ENCODE measurements at places on chromosomes 3 and 15.

DNA sequence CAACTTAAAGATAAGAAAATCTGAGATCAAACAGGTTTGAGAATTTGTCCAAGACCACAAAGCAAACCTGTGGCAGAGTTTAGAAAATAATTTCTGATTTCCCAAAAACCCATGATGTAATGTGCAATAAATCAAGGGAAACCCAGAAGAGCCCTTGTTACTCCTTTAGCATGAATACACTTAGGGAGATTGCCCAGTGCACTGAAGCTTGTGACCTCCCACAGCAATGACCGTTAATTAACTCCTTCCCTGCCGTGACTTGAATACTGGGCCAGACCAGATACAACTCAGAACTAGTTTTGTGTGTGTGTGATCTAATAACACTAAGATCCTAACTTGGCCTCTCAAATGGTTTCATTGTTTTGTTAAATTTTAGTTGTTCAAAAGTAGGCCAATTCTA, 2.5 kb downstream of the PRKAR2A start:
- DNase-seq = no peak

DNA sequence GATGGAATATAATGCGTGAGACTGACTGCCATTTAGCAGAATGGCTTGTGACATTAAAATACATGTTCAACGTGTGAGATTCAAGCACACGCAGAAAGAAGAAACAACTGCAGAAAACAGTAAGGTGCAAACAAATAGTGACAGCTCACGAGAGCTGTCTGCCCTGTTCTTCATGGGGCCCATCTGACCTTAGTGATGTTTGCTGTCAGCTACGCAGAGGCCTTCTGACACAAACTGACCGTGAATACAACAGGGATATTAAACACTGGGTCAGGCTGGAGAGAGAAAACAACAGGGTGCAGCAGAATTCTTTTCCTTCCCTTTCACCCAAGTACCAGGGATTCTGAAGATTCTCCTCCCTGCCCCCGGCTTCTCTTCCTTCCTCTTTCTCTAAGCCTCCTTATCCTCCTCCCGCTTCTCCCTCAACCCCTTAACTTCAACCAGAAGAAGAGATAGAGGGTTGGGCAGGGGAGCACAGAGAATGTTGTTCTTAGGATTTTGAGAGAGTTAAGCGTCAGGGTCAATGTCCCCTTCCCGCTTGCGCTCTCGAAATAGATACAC, 2.1 kb downstream of the TNFAIP8L3 start:
- no peak for DNase-seq

GRCh38 chr15:48631176-48631770, 14.2 kb downstream of the FBN1 start:
- DNase-seq = no peak

DNA sequence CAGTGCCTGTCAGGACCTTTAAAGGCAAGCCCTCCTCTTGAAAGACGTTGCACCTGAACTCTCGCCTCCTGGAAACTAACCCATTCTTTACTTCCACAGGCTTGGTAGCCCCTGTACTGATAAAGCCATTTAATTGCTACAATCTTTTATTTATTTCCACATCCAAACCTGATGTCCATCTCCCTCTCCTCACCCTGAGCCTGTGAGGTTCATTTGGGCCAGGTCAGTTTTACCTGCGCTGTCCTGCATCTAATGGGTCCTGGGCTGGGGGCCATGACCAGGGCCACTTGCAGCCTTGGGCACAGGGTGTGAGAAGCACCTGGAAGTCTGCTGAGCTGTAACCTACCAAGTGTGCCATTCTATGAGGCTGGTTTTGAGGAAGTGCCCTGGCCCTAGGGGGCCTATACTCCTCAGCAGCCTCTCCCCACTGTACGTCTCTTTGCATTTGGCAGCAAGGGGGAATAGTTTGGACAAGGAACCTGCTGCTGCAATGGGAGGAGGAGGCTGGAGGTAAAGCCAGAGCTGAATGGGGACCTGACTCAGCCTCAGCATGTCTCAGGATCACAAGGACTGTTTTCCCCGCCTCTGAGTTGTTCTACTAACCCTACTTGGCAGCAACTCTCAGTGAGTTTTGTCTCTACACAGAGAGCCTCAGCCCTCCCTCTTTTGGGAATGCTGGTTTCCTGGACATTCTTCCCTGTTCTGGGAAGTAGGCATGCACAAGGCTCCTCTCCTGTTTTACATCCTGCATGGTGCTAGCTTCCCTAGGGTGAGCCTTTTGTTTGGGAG, 53.8 kb downstream of the WDR76 start:
- no peak for DNase-seq

- no peak for DNase-seq
These were observed 2.1 kb downstream of the BLOC1S6 start for GRCh38 chr15:45589256-45589655.

- no peak for DNase-seq
These were observed 136.6 kb downstream of the TMCC1 start for GRCh38 chr3:129756871-129757270.

DNA sequence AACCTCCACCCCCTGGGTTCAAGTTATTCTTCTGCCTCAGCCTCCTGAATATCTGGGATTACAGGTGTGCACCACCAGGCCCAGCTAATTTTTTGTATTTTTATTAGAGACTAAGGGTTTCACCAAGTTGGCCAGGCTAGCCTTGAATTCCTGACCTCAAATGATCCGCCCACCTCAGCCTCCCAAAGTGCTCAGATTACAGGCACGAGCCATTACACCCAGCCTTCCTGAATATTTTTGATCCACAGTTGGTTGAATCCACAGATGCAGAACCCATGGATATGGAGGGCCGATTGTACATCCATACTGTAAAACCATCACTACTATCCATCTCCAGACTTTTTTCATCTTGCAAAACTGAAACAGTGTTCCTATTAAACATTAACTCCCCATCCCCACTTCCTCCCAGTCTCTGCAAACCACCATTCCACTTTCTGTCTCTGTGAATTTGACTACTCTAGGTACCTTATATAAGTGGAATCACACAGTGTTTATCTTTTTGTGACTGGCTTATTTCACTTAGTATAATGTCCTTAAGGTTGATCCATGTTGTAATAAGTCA, 8.2 kb upstream of the TMEM62 start:
- no peak for DNase-seq

DNA sequence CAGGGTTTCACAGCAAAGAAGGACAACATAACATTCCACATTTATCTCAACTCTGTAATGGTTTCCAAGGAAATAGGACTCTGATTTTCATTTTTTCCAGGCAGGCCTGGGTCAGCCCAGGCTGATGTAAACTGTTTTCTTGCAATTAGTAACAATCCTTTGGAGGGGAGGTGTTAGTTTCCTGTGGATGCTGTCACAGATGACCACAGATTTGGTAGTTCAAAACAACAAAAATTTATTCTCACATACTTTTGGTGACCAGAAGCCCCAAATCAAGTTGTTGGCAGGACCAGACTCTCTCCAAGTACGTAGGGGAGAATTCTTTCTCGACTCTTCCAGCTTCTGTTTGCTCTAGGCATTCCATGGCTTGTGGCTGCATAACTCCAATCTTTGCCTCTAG, 88.0 kb downstream of the EDEM1 start:
- DNase-seq = no peak

DNA sequence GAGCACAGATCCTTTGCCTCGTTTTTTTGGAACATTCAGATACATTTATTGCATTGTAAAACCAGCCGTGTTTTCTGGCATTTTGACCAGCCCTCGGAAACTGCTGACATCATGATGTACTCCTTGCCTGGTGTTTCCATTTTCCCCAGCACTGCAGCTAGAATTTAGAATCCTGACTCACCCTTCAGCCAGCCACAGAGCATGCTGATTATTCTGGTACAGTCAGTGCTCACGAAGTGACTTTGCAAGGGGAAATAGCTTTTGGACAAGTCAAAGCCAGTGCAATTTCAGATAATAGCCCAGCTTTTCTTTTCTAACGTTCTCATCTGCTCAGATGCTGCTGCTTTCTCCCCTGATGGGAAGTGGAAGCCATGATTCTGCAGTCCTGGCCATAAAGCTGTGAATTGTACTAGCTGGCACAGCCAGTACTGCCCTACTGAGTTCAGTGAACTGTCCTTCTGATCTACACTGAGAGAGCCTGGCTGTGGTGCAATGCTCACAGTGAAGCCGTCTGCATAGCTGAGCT, 12.1 kb upstream of the CNBP start:
- peak; percentile 17 for DNase-seq

All from activated CD4-positive, alpha-beta T cell treated with anti-CD3 and anti-CD28 coated beads, Interleukin-2, amount 50 U/mL, for 48 hours (primary cell).